Activated CD8-positive, alpha-beta memory T cell treated with anti-CD3 and anti-CD28 coated beads, Interleukin-2, amount 10 ng/mL, durations not matched to agents 7 days and 5 days (primary cell): ENCODE measurements at places on chromosomes 12 and 14.

GRCh38 chr12:3030821-3031429 lies 46.3 kb upstream of the TSPAN9 start:
- no peak for DNase-seq

DNA sequence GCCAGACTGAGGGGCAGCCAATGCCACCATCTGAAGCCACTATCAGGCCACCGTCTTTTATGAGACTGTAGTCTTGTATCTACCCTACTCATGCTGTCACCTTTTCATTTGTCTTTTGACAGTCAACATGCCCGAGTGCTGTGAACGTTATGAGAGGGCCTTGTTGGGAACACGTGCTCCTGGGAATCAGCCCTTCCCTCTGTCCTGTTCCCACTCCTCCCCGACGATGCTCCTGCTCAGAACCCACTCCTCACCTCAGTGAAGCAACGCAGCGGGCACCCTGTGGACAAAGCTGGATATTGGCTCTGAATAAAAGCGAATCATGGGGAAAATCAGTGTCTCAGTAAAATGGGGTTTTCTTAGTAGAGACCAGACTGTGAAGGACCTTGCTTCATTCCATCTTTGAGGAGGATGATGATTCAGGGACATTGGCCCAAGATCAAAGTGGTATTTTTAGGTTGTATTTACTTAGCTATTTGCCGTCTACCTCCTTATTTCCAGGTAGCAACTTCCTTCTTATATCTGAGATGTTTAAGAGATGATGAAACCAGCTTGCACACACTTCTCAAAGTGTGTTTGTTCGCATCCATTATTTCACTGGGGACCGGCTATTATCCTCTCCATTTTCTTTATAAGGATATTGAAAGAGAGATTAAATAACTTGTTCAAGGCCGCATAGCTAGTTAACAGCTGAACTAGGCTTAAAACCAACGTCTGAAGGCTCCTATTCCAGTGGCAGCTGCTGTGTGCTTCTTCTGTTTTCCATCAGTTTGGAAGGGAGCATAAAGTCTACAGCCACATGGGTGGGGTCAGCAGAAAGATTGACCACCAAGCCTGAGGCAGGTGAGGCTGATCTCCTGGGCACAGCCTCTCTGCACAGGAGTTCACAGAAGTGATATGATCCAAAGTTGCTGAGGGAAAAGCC lies 43.9 kb upstream of the CTDSP2 start:
- DNase-seq, result no peak

DNA sequence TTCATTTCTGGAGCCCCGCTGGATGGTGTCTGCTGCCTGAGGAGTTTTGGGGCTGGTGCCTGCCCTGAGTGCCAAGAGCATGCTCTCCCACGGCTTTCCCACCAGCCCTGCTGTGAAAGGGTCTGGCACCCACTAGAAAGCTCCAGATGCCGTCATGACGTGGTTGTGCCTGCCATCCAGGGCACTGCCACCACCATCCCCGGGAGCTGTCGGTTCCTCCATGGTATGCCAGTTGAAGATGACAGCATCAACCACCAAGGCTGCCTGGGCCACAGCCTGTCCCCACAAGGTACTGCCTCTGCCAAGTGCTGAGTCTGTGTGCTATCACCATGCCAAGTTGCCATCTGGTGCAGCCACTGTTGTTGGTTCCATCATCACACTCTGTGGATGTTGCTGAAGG lies 85.9 kb downstream of the TTC8 start:
- no peak for DNase-seq

GRCh38 chr14:71716041-71716772 lies 216.0 kb upstream of the RGS6 start:
- DNase-seq, result no peak

DNA sequence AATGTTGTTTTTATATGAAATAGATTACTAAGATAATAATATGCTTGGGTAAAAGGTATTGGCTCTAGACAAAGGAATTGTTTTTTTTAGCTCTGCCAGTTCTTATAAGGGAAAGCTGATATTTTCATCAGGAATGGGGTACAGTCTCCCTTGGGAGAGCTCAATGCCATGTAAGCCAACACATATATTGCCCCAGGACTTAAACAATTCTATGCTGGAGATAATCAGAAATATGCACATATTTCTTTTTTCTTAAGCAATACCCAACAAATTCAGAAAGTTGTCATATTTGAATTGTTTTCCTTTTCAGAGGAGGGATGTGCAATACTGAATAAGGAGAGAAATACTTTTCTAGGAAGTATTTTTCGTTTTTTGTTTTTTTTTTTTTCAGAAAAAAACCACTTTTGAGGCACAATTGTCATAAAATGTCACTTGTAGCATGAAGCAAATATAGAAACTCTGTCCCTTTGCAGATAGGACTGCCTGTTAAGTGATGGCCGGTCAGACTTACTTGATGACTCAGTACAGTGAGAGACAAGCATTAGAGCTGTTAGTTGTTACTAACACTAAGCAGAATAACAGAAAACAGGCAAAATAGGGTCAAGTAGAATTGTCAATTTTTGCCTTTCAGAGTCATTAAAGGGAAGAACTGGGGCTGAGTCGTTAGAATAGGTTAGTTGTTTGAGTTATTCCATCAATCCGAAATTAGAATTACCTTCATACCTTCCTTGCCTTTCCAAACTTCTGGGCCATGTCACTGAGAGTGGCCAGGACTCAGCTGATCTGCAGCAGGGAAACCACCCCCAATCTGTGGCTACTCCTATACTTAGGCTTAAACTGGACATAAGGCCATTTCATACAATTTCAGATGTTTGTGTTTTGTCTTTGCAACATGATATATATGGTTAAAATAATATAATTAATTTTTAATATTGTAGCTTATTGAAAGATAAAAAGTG lies 168.1 kb downstream of the SLC38A4 start:
- DNase-seq, result no peak

- no peak for DNase-seq
These were observed 4.9 kb downstream of the CDC42BPB start for GRCh38 chr14:103052407-103052806.

- DNase-seq, result no peak
These were observed 8.7 kb upstream of the EML1 start for GRCh38 chr14:99784508-99784907.

DNA sequence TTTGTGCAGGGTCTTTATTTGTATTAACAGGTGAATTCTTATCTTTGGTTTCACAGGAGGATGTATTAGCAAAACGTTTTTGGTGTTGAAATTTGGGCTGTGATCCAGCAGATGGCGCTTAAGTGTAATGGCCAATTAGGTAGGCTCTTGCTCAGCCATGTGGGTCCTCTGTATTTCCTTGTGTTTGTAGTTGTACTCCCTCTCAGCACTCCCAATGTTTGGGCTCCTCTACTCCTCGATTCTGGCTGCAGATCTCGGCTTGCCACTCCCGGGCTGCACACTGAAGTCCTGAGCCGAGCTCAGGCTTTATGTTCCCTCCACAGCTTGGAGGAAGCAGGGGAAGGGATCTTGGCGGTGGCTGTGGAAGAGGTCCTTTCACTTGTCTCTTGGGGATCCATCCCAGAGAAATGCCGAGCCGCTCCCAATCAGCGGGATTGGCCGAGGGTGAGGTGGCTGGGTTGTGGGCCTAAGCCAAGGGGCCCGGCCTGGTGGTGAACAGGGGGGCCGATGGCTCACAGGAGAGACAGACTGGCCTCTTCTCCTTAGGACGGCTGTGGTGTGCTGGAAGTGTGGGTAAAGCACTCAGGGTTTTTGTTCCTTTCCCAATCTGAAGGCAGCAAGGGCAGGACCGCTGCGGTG lies 133.7 kb downstream of the AEBP2 start:
- peak; percentile 64 for DNase-seq

GRCh38 chr14:70283156-70283555 lies 76.3 kb downstream of the COX16 start:
- no peak for DNase-seq

GRCh38 chr14:44846232-44846824 lies 115.4 kb downstream of the KLHL28 start:
- DNase-seq, result no peak

- DNase-seq, result peak; percentile 45
These were observed 682 bp upstream of the TRIP11 start for GRCh38 chr14:92040431-92041051.

- DNase-seq, result peak; percentile 93
These were observed 5.3 kb downstream of the ASB2 start for GRCh38 chr14:93970965-93971634.

GRCh38 chr12:57617942-57618341 lies 6.7 kb downstream of the ARHGEF25 start:
- no peak for DNase-seq

DNA sequence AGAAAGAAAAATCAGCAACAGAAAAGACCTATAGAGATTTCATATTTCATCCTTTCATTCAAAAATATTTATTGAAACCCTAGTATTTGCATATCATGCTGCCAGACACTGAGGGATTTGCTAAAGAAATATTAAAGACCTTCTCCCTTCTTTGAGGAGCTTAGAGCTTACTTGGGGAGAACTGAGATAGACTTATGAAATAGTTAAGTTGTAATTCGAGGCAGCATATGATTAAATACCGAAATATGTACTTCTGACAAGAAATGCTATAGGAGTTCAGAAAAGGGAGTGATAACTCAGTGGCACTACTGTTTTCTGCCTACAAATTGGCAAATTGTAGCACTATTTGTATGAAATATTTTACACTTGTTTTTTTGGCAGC lies 59.1 kb downstream of the PLXNC1 start:
- DNase-seq, result no peak
